Activated CD8-positive, alpha-beta T cell treated with anti-CD3 and anti-CD28 coated beads for 36 hours (primary cell): ENCODE measurements at places on chromosomes 11 and 22. TPM values are rescaled to one million over a fixed set of nuclear protein-coding genes. Genes with fewer than 3 reads are reported as not detected.

The SLC22A25 gene
- not detected for total RNA-seq

The PC gene
- 5.6 TPM for total RNA-seq

The NOX4 gene
- total RNA-seq: not detected

The ARHGAP32 gene
- 6.7 TPM for total RNA-seq

The PSMA1 gene
- 338 TPM for total RNA-seq

The FOLR3 gene
- not detected for total RNA-seq

The PRR33 gene
- 0.20 TPM for total RNA-seq

The GGTLC3 gene
- total RNA-seq: not detected

The PTPRCAP gene
- 114 TPM for total RNA-seq

The MAP6 gene
- not detected for total RNA-seq

The CDC42BPG gene
- total RNA-seq: 0.31 TPM

The RAPSN gene
- 0.36 TPM for total RNA-seq

The TUBA8 gene
- 0.56 TPM for total RNA-seq

The UCP3 gene
- total RNA-seq: 2.2 TPM
